ENCODE measurements at places on chromosomes 5 and 9.
A peak's percentile ranks its signal among the peaks of the same experiment; 100 is the strongest.

DNA sequence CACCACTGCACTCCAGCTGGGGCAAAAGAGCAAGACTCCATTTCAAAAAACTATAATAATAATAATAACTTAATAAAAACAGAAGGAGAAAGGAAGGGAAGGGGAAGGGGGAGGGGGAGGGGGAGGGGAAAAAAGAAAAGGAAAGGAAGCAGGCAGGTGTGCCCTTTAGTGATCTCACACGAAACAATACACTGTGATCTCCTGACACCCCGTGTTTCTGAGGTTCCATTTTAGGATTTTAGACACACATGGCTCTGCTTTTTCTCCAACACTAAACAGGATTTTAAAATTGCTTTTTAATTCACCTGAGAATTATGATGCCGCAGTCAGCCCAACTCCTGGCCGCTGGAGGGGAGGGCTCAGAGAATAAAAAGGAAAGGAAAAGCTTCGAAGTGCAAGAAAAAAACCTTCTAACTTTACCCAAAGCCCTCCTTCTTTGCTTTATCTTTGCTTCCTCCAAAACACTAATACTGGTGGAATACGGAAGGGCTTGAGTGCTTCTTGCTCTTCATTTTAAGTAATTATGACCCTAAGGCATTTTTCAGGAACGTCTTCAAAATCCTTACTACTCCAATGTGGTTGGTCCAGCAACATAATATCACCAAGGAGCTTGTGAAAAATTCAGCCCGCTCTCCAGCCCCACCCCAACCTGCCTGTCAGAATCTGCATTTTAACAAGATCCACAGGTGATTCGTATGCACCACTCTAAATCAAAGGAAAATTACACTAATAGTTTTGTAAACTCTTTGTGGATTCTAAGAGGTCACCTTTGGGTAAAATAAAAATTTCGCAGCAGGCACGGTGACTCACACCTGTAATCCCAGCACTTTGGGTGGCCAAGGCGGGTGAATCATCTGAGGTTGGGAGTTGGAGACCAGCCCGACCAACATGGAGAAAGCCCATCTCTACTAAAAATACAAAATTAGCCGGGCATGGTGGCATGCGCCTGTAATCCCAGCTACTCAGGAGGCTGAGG is 66.0 kb downstream of the MYO10 start:
- DNase-seq: no peak

DNA sequence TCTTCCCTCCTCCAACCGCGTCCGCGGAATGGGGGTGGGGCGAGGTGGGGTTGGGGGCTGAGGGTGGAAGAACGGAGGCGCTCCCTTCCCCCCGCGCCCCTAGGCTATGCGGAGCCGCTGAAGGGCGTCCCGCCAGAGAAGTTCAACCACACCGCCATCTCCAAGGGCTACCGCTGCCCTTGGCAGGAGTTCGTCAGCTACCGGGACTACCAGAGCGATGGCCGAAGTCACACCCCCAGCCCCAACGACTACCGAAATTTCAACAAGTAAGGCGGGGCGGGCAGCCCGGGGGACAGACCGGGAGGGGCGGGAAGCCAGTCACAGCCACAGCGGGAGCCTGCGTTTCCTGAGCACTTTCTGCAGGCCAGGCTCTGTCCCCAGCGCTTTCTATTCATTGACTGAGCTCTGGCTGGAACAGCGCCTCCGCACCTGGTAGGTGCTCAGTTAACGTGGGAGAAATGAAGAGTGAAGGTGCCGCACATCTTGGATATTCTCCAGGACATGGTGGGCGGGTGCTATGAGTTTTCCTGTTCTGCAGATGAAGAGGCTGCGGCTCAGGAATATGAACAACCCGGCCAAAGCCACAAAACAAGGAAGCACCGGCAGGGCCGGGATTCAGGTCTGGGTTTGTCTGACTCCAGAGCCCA is 11.3 kb downstream of the MYOZ3 start:
- no peak for DNase-seq

DNA sequence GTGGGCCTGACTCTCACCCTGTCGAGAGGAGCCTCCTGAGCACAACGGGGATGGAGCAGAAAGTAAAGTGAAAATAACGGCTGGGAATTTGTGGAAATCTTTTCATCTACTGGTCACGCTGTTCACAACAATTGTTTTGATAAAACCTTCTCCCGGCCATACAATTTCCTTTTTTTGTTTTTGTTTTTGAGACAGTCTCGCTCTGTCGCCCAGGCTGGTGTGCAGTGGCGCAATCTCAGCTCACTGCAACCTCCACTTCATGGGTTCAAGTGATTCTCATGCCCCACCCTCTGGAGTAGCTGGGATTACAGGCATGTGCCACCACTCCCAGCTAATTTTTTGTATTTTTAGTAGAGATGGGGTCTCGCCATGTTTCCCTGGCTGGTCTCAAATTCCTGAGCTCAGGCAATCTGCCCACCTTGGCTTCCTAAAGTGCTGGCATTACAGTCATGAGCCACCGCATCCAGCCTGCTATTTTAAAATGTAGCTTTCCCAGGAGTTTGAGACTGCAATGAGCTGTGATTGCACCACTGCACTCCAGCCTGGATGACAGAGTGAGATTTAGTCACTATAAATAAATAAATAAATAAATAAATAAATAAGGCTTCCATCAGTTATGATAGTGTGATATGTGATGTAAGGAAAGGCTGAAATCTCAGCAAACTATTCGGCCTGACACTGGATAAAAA is 73.5 kb upstream of the PTGER4 start:
- DNase-seq: no peak

DNA sequence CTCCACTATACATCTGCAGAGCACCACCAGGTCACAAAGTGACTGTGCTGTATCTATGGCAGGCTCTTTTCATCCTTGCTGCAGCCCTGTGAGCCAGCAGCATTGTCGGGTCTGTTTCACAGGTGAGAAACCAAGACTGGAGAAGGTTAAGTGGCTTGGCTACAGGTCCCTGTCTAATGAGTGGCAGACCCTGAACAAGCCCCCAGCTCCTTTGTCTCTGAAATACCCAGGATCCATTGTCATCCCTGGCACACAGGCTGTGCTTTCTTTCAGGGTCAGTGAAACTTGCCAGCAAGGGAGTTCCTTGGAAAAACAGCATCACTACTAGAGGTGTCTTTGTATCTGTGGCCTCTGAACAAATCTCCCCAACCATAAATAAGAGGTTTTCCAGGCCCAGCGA is 27.6 kb upstream of the CXCL14 start:
- no peak for DNase-seq

DNA sequence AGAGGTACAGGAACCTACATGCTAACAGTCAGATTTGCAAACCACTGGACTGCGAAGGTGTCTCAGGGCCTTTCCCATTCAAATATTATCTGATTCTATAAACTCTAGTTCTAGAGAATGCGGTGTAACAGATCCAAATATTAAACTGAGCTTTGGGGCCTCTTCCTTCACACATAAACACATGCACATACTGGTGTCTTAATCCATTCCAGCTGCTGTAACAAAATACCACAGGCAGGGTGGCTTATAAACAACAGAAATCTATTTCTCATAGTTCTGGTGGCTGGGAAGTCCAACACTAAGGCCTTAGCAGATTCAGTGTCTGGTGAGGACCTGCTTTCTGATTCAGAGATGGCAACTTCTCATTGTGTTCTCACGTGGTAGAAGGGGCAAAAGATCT is 30.2 kb downstream of the RETREG1 start:
- DNase-seq: no peak

- DNase-seq: peak; percentile 81
Measured at GRCh38 chr9:33290247-33291030, at the start of gene NFX1. Gene NFX1, plus strand, starts transcription at chr9:33290516. Its CDS starts 57 bp downstream, at chr9:33290573.

DNA sequence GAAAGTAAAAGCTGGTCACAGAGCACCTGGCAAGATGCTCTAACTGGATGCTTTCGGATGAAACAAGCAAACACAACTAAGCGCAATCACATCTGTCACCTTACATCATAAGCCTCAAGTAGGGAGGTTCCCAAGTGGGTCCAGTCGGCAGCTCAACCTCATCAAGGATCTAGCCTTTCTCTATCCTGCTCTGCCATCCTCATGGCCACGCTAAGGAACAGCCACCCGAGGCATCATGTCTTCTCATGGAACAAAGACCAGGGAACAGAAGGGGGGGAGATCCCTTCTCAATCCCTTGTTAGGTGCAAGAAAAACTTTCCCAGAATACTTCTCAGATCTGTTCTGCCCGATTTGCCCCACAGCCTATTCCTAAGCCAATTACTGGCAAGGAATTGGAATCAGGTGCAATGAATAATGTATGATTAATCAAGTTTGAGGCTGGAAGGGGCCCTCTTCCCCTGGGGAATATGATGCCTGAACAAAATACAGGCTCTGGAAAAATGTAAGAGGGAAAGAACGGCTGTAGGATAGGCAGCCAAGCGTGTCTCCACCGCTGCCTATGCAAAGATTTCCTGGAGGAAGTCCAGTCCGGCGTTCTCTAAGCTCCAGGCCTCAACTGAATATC is 1.3 kb upstream of the HABP4 start:
- DNase-seq: no peak

- DNase-seq: no peak
Measured at GRCh38 chr5:107389130-107389774, 281.5 kb downstream of the EFNA5 start.

- peak; percentile 97 for DNase-seq
Measured at GRCh38 chr9:137578518-137579258, at the start of gene DPH7. Gene DPH7, minus strand, starts transcription at chr9:137578925. Its CDS starts 148 bp downstream, at chr9:137578777.

DNA sequence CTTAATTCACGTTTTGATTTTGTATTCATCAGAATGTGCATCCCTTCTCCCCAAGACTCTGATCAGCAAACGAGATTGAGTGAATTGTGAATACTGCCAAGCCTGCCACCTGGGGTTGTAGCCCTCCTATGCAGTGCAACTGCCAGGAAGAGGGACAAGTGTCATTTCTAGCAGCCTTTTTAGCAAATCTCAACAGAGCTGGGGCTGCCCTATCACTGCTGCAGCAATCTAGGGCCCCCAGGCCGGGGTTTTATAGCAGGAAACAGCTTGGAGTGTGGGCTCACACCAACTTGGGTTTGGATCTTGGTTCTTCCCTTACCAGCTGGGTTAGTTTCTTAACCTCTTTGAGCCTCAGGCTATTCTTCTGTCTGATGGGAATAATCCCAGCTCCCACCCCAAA is 4.0 kb downstream of the CSF1R start:
- no peak for DNase-seq

GRCh38 chr9:14080959-14081542 is 232.9 kb downstream of the NFIB start:
- DNase-seq: no peak

DNA sequence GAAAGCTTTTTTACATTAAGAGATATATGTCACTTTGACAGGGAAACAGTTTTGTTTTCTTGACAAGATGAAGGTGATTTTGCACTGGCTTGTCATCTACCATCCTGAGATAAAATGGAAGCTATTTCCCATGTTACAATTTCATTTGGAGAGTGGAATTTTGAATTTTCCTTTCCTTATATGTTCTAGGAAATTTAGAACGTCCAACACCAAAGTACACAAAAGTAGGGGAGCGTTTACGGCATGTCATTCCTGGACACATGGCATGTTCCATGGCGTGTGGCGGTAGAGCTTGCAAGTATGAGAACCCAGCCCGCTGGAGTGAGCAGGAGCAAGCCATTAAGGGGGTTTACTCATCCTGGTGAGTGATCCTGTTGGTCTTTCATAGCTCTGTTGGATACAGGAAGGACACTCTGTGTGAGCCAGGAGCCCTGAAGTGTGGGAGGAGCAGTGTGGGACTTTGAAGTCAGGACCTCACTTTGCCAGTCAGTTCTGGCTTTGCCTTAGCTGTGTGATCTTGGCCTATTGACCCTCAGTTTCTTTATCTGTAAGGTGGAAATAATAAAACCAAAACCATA is 887 bp downstream of the PTPDC1 start:
- no peak for DNase-seq

- DNase-seq: no peak
Measured at GRCh38 chr9:121207371-121207940, 5.8 kb upstream of the RAB14 start.

- DNase-seq: no peak
Measured at GRCh38 chr9:112793213-112793810, 42.8 kb downstream of the SNX30 start.

- DNase-seq: no peak
Measured at GRCh38 chr9:5834214-5834613, 1.3 kb upstream of the ERMP1 start.

GRCh38 chr5:149227168-149227826 is 44.4 kb upstream of the AFAP1L1 start:
- no peak for DNase-seq

GRCh38 chr5:14211818-14212803 is 69.0 kb downstream of the TRIO start:
- DNase-seq: no peak

- DNase-seq: no peak
Measured at GRCh38 chr9:83287021-83287420, 224.1 kb upstream of the RASEF start.

DNA sequence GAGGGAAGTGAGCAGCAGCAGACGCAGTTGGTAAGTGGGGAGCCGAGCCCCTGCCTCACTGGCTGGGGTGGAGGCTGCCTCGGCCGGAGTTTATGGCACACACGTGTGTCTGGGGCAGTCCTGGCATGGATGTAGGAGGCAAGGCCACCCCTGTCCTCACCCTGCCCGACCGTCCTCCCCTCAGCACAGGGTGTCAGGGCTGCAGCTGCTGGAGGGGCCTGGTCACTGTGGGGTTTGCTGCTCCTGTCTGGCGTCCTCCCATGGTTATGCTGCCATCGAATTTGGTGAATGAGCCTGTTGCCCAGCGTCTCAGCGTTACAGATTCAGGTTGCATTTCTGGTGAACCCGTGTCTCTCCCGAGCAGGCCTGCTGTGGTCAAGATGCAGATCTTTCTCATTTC is 32.4 kb downstream of the CEP72 start:
- DNase-seq: no peak

DNA sequence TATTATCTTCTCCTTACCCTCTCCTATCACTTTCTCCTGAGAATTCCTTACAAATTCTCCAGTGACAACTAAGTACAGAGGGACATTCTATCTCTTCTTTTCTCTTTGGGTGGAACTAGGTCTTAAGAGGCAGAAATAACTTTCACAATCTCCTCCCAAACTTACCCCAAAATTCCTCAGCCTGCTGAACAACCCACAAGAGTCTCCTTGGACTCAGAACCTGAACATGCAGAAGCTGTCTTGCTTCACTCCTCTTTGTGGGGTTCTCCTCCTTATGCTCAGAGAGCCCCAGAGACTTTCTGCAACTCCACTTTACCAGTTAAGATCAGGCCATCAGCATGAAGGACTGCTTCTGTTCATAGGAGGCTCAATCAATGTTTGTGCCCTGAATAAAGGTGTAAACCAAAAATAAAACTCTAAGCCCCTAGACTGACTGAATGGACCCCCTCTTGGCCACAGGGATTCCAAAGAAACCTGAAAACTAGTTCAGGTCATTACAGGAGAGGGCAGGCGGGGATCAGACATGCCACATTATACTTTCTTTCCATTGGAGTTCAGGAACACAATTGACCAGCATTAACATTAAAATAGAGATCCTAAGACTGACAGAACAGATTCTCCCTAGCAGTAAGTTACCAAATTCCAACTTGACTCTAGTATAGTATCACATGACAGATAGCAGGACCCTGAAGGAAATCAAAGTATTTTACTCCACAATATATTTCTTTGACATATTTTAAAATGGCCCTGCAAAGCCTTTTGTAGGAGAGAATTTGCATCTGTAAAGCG is 179.7 kb upstream of the FBXL17 start:
- no peak for DNase-seq
